Neuronal stem cell (in vitro differentiated cells): ENCODE measurements at places on chromosomes 4 and X.
A peak's percentile ranks its signal among the peaks of the same experiment; 100 is the strongest.

DNA sequence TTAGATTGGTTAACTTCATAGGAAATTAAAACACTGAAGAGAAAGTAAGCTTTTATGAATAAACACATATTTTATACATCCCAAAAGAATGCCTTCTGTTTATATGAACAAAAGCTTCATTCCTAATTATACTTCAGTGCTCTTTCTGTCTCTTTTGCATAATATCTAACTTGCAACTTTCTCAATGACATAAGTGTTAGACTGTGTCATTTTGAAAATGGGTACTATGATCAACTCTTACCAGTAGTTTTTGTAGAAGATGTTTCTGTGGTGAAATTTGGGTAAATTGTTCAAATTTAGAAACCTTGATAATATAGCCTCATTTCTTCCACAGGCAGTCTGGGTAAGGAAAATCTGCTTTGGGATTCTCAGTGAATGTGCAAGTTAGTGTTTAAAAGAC, 991.4 kb downstream of the CCSER1 start:
- DNase-seq: no peak

- DNase-seq: peak; percentile 26
These were observed 47.0 kb upstream of the MID1IP1 start for GRCh38 chrX:38754102-38754790.

- DNase-seq: no peak
These were observed 50.9 kb upstream of the TMEM164 start for GRCh38 chrX:109952050-109952449.

DNA sequence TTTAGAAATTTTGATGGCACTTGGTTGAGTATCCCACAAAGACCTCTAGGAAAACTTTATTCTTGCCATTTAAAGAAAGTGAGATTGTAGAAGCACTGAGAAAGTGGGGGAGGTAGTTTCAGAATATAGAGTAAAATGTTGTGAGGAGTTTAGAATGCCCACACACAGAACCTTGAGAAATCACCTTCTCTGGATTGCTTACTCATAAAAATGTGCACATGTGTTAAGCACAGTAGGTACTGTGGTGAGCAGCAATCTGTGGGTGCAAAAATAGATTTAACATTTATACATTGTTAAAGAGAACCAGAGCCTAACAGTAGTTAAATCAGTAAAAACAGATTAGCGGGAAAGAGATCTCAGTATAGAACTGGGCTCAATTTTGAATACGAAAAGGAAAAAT, 201.2 kb upstream of the NWD2 start:
- DNase-seq: no peak

DNA sequence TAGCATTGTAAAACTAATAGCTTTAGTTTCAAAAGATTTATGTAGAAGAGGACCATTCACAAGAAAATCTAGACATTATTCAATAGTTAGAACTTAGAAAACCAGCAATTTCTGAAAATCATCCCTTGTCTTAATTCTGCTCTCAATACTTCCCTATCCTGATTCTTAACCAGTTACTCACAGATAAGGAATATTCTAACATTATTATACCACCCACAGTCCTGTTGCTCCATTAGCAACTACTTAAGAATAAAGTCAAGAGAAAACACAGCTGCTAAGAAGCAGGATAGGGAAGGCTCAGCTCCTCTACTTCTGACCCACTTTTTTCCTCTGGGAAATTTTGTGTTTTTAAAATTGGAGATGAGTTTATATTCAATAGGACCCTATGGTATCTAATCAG, 47.7 kb downstream of the PHKA1 start:
- DNase-seq: no peak

GRCh38 chrX:48903290-48903689, 5.6 kb downstream of the PQBP1 start:
- DNase-seq: no peak

- DNase-seq: no peak
These were observed 107.0 kb downstream of the ENPP6 start for GRCh38 chr4:184110452-184111224.

DNA sequence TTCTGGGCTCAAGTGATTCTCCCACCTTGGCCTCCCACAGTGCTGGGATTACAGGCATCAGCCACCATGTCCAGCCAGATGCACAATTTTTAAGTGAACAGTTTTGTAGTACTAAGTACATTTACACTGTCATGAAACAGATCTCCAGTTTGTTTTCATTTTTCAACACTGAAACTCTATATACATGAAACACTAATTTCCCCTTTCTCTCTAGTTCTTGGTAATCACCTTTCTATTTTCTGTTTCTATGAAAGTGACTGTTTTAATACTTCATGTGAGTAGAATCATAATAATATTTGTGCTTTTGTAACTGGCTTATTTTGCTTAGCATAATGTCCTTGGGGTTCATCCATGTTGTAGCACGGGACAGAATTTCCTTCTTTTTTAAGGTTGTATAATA, 237.4 kb downstream of the CAMK2D start:
- DNase-seq: no peak

- no peak for DNase-seq
These were observed 65.1 kb downstream of the USP11 start for GRCh38 chrX:47297874-47298273.

GRCh38 chr4:111506706-111507105, 638.5 kb upstream of the FAM241A start:
- no peak for DNase-seq

- DNase-seq: no peak
These were observed 223.3 kb upstream of the VCX3A start for GRCh38 chrX:6758234-6758633.

- no peak for DNase-seq
These were observed 165.3 kb upstream of the FTHL17 start for GRCh38 chrX:31237189-31237588.

GRCh38 chr4:73729534-73730165, 10.7 kb upstream of the CXCL8 start:
- DNase-seq: peak; percentile 40

- DNase-seq: no peak
These were observed 56.8 kb downstream of the LGI2 start for GRCh38 chr4:24973747-24974601.

GRCh38 chrX:18945483-18945882, 38.4 kb downstream of the PHKA2 start:
- DNase-seq: no peak
